ENCODE measurements at places on chromosomes 2 and 18.

- DNase-seq: no peak
Measured at GRCh38 chr2:31008561-31009114, 129.6 kb downstream of the GALNT14 start.

DNA sequence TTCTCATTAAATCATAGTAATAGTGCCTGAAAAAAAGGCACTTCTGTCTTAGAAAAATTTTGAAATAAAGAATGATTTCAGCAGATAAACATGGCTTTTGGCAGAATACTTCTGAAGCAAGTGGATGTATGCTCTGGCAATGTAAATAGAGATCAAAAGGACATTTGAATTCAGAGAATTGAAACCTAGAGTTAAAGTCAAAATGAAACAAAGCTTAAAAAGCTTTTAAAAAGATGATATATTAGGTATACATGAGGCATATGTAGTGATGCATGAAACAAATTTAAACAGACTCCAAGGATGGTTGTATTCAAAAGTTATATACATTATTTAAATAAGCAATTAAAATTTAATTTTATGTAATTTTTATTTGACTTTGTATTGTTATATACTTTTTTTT, 1344.5 kb upstream of the TMEFF2 start:
- DNase-seq: no peak

GRCh38 chr2:233033672-233034071, 1.2 kb downstream of the NEU2 start:
- DNase-seq: no peak

DNA sequence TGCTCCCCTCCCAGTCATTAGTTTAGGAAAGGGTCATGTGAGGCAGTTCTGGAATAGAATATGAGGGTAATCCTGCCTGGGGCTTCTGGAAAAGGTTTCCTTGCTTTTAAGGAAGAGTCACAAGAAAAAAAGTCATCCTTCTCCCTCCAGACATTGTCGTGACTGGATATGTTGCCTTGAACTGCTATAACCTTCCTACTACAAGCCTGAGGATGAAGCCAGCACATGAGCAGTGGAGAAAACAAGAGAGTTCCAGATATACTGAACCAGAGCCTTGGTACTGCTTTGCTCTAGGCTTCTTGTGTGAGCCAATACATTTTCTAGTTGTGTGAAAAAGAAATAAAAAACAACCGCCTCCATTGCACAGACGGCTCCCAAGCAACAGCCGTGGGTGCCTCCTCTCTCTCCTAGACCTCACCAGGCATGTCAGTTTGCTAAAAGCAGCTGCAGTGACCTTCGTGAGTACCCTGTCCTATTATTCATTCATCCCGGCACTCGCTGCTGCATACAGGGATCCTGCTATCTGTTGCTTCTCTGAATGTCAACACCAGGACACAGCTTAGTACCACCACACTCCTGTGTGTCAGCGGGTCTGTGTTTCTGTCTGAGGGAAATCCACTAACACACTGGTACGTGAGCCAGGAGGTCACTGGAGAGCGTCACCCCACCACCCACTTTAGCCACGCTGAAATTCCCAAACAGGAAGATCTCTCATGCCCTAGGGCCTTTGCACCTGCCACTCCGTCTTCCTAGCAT, 186.7 kb downstream of the KLHL29 start:
- no peak for DNase-seq

- DNase-seq: no peak
Measured at GRCh38 chr2:204984518-204984917, 439.2 kb downstream of the PARD3B start.

DNA sequence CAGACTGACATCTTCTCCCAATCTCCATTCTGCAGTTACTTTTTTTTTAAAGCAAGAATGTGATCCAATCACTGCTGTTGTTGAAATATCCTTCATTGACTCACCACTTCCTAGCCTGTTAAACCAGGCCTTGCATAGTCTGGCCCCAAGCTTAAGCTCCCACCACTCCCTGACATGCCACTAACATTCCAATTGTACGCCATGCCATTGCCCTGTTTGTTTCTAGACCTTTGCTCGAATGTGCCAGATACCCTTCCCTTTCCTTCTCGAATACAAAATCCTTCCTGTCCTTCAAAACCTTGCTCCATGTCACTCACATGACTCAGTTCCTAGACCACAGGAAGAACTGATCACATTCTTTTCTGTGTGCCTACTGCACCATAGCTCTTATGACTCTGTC, 224.2 kb downstream of the CYRIA start:
- DNase-seq: no peak

DNA sequence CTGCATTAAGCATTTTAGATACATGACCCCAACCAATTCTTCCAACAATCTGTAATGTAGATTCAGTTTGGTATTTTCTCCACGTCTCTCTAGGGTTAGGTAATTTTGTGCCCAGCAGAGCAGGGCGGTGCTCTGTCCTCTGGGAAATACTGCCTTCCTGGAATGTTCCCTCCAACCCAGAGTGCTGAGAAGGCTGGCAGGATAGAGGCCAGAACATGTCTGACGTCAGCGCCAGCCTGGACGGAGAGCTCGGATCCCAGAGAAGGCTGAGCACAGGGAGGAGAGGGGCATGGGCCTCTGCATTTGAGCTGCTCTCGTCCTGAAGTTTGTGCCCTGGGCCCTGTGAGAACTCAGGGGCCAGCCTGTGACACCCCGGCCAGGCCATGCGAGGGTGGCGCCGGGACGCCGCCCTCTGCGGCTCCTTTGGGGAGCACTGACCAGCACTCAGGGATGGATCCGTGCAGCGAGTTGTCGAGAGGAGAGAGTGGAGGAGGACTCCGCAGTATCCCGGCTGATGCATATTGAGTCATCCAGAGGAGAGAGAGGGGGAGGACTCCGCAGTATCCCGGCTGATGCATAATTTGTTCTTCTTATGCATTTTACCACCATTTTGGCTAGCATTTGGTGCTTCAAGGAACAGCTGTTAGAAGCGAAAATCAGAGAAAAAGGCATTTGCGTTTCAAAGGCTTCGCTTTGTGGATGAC, 80.0 kb upstream of the PXDN start:
- DNase-seq: no peak

DNA sequence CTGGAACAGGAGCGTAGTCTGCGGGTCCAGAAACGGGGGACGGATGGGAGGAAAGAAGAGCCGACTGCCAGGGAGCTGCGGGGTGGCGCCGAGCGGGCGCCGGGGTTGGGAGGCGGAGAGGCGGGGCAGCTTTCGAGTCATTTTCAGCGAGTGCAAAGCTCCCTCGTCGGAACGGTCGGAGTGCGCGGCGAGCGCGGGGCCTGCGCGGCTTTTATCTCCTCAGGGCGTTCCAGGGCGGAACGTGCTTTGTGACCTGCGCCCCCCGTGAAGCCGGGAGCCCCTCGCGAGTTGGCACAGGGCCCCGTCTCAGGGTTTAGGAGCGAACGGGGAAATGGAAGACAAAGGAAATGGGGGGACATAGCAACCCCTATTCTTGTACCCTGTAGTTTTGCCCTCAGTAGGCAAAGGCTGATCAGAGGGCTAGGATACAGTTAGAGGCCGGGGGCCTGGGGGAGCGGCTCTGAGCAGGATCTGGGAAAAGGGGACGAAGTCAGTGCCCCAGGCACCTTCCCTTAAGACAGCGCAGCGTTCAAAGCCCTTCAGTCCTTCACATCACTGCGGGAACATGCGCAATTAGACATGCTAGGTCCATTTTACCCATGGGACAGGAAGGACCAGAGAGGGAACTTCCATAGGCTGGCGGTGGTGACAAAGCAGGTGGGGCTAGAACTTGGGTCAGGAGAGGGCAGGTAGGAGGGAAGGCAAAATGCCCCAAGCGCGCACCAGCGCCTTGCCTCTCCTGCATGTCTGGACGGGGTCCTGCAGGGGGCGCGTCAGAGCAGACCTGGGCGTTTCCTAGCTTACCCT, 60.1 kb upstream of the IL1RL1 start:
- peak; percentile 34 for DNase-seq

DNA sequence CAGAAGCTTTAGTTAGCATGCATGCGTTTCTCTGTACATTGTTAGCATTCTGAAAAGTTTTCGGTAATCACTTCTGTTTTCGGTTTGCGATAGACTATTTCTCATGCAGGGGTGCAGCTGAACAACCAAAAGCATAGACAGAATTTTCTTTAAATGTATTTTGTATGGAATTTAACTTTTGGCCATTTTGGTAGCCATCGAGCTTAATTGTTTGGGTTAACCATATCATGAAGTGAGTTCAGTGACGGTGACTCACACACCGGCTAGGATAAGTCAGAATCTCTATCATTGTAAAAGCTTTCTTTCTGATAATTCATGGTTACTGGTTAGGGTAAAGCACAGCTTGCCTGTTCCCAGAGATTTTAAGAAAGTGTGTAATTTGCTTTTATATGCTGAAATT, 107.2 kb downstream of the CD226 start:
- DNase-seq: no peak

DNA sequence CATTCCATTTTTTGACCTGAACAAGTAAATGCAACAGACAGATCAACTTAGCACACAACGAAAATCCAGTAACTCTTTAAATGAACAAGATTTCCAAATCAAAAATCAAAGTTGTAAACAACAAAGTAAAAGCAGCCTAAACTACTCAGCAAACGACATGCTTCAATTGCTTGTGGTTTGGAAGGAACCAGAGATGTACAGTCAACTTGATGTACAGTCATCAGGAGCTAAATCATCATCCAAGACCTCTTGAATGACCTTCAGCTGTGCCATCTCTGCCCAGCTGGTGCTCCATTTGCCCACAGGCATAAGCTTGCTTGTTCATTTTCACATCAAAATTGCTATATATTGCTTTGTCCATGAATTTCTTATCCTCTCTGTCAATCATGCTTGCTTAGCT, 109.8 kb downstream of the UPP2 start:
- no peak for DNase-seq

DNA sequence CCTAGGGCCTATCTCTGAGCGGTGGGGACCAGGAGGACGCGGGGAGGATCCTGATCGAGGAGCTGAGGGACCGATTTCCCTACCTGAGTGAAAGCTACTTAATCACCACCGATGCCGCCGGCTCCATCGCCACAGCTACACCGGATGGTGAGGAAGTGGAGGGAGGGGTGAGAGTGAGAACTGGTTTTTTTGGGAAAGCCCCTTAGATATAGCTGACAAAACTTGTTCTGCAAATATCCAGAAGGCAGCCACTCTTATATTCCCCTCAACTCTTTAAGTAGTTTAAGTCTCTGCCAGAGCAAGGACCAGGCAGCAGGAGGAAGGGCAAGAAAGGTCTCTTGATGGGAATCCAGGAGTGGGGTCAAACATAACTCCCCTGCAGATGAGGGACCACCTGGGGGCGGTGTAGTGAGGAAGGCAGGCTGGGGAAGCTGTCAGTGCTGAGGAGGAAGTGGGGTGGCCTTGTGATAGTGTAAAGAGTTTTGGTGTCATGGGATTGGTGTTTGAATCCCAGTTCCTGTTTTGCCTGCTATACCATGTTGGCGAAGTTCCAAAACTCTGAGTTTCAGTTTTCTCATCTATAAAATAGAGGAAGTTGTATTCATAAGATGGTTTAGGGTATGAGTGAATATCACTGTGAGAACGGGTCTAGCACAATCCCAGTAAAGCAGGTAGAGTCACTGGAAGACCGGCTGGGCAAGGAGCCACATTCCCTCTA, 3.4 kb downstream of the NAGK start:
- DNase-seq: no peak

- no peak for DNase-seq
Measured at GRCh38 chr2:108161298-108161697, 78.5 kb upstream of the SULT1C3 start.

DNA sequence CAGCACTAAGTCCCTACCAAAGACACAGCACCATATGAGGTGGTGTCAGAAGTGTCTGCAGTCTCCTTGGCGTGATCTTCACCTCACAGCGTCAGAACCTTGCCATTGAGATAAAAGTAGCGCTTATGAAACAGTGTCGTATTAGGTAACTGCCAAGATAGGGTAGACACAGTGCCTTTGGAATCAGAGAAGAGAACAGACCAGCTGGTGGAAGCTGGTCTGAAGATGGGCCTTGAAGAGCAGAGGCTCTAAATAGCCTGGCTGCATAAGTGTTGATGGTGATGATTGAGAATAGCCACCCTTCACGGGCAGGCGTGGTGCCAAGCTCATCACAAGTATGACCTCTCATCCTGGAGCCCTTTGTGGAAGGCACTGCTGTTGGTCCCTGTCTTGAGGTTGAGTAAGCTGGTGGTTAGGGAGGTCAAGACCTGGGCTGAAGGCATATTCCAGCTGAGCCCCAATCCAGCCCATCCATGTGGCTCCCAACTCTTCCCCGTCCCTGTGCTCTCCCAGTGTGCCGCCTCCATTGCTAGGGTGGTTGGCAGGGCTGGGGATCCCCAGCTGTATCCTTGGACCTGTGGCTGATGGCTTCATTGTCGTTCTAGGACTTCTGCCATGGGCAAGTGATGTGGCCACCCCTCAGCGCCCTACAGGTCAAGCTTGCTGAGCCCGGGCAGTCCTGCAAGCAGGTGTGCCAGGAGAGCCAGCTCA, 187.4 kb downstream of the MGAT5 start:
- no peak for DNase-seq

DNA sequence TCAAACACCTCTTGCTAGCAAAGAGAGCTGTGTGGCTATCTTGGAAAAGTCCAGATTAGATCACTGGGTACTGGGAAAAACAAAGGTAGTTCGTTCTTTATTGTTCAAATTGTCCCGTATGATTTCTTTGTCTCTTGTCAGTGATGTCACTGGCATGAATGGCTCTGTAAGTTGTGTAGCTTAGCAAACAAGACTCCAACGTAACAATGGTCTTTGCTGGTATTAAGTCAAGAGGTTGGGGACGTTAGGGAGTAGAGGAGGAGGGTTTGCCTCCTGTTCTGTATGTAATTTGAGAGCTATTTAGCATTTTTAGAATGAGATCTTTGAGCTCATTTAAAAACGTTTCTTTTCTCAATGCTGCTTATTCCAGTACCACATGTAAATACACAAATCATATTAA, 216.5 kb upstream of the SP5 start:
- DNase-seq: no peak

- DNase-seq: no peak
Measured at GRCh38 chr2:121570036-121570666, 39.5 kb downstream of the RNU4ATAC start.

DNA sequence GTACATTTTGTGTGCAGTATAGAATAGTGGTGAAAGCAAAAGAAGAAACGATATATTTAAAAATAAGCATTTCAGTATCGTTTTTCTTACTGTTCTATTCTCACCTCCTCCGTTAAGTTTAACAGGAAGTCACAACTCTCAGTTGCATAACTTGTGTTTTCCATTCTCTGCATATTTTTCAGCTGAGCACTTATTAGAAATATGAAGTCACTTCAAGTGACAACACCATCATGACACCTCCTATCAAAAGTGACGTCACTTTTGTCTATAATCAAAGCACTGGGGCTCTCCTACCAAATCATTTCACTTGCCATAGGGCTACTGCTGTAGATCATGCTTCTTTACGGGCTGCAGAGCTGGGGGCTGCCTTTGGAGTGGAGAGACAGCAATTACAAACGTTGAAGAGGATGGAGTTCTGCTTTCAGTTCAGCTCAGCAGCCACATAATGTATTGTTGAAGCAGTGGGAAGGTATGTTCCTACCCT, 36.3 kb downstream of the STAT4 start:
- DNase-seq: peak; percentile 12

- no peak for DNase-seq
Measured at GRCh38 chr18:9160014-9160413, 23.4 kb downstream of the ANKRD12 start.

All from NCI-H460 (cell line).